Breast epithelium (tissue), 4 donors: ENCODE measurements at places on chromosomes 7 and 10. TPM values are rescaled to one million over a fixed set of nuclear protein-coding genes. Genes with fewer than 3 reads are reported as not detected.

The SLC16A9 gene
- 1.2 TPM for total RNA-seq

The KLLN gene
- total RNA-seq = 1.1 TPM

The MNX1 gene
- total RNA-seq = 0.33 TPM

The POT1 gene
- 43.6 TPM for total RNA-seq

The NODAL gene
- total RNA-seq = not detected

The CPVL gene
- total RNA-seq = 11.4 TPM

The ASB13 gene
- 42.9 TPM for total RNA-seq

The SRI gene
- 90.9 TPM for total RNA-seq

The MOGAT3 gene
- total RNA-seq = 2.6 TPM

The WASHC2A gene
- 52.5 TPM for total RNA-seq

The MICALL2 gene
- total RNA-seq = 15.8 TPM

The SVOPL gene
- total RNA-seq = 0.15 TPM

The GALNT17 gene
- total RNA-seq = 3.3 TPM

The KCNIP2 gene
- total RNA-seq = 20.6 TPM

The MYO1G gene
- total RNA-seq = 2.9 TPM

The AVPI1 gene
- 39.0 TPM for total RNA-seq

The SUPV3L1 gene
- 40.1 TPM for total RNA-seq

The FRMD4A gene
- 107 TPM for total RNA-seq

The TAF3 gene
- 7.4 TPM for total RNA-seq

The TSC22D4 gene
- 23.7 TPM for total RNA-seq
